ENCODE measurements at places on chromosomes 11 and 22. TPM values are rescaled to one million over a fixed set of nuclear protein-coding genes. Genes with fewer than 3 reads are reported as not detected.

GRCh38 chr11:70014291-70014690 lies 63.8 kb upstream of the ANO1 start:
- DNase-seq = no peak

DNA sequence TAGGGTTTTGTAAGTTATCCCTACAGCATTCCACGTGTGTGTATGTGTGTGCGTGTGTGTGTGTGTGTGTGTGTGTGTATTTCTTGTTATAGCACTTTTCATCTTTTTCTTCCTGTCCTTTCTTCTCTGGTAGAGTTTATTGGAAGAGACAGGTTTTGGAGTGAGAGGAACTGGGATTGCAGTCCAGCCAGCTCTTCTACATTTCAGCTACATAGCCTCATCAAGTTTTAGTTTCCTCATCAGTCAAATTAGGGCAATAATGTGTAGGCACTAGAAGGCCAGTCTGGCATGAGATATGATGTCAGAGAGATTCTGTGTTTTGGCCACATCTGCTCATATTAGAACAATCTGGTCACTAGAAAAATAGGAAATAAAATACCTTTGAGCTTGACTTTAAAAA lies 1283.5 kb upstream of the TENM4 start:
- no peak for DNase-seq

- no peak for DNase-seq
Observed at GRCh38 chr11:125938418-125938817, 7.4 kb upstream of the VSIG10L2 start.

DNA sequence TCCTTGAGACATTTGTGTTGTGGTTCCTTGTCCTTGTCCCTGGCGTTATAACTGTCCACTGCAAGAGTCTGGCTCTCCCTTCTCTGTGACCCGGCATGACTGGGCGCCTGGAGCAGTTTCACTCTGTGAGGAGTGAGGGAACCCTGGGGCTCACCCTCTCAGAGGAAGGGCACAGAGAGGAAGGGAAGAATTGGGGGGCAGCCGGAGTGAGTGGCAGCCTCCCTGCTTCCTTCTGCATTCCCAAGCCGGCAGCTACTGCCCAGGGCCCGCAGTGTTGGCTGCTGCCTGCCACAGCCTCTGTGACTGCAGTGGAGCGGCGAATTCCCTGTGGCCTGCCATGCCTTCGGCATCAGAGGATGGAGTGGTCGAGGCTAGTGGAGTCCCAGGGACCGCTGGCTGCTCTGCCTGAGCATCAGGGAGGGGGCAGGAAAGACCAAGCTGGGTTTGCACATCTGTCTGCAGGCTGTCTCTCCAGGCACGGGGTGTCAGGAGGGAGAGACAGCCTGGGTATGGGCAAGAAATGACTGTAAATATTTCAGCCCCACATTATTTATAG lies 23.0 kb downstream of the MYBPC3 start:
- no peak for DNase-seq

TRIM64 gene
- not detected for total RNA-seq

NCF4 gene
- total RNA-seq = not detected
